ENCODE measurements at places on chromosomes 4 and X. TPM values are rescaled to one million over a fixed set of nuclear protein-coding genes. Genes with fewer than 3 reads are reported as not detected.

Gene TRIML2
- total RNA-seq, result not detected

Gene USP53
- 99.2 TPM for total RNA-seq

Gene FGFBP2
- not detected for total RNA-seq

Gene PF4V1
- 0.33 TPM for total RNA-seq

Measured in uterine smooth muscle cell (primary cell).